ENCODE measurements at places on chromosomes 11 and 22.

- no peak for DNase-seq
Measured at GRCh38 chr11:69836401-69836800, 17.2 kb upstream of the FGF3 start.

- DNase-seq = no peak
Measured at GRCh38 chr11:48095779-48096470, 115.6 kb downstream of the PTPRJ start.

GRCh38 chr22:50498322-50498890, 9.1 kb downstream of the LMF2 start:
- peak; percentile 75 for DNase-seq

DNA sequence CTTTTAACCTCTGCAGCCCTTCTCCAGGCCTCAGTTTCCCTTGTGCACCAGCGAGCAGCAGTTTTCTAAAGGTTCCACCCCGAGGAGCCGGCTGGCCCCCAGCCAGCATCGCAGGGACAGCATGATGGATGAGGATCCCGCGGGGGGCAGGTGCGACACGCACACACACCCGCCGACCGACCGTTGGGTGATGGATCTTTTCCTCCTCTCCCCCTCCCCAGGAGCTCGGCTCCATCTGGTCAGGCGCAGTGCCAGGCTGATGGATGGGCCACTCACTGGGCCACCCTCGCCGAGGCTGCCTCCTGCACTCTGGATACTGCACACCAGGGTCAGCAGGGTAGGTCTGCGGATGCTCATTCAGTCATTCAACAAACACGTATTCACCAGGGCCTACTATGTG, 12.8 kb upstream of the CABP7 start:
- DNase-seq = no peak

DNA sequence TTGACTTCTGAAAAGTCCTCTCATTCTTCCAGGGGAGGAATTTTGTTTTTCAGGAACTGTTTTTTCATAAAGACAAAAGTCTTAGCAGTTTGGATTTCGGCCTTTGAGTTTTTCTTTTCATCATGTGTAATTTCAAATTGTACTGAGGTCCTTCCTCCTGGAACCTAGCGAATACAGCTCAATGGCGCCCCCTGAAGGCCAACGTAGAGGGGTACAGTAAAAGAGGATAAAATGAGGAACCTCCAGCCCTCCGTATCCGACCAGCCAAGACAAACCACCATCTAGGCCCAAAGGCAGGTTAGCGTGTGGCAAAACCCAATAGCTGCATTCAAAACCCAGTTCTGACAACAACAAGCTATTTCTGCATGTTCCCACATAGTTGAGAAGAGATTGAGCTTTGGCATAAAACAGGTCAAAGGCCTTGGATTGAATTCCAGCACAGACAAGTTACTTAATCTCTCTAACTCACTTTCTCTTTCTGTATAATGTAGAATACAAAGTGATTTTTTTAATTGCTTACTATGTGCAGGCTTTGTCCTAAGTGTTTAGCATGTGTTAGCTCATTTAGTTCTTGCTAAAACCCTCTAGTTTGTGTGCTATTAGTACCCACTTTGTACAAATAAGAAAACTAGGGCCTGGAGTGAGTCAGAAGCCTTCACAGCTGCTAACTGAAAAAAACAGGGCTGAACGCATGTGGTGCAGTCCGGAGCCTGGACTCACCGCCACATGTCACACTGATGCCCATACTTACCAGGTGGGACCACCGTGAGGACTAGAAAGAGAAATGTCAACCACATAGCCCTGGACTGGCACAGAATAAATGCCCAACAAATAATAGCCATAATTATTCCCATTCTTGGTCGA, 43.2 kb upstream of the ETS1 start:
- peak; percentile 90 for DNase-seq

DNA sequence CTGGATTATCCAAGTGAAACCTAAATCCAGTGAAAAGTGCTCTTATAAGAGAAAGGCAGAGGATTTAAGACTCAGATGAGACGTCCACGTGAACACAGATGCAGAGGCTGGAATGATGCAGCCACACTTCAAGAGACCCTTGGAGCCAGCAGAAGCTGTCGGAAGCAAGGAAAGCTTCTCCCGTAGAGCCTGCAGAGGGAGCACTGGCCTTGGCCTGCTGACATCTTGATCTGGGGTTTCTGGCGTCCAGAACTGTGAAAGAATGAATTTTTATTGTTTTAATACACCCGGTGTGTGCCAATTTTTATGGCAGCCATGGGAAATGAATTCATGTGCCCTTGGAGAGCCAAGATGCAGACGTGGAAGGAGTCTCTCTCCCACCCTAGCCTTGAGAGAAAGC, 407.0 kb upstream of the B3GAT1 start:
- DNase-seq = no peak

DNA sequence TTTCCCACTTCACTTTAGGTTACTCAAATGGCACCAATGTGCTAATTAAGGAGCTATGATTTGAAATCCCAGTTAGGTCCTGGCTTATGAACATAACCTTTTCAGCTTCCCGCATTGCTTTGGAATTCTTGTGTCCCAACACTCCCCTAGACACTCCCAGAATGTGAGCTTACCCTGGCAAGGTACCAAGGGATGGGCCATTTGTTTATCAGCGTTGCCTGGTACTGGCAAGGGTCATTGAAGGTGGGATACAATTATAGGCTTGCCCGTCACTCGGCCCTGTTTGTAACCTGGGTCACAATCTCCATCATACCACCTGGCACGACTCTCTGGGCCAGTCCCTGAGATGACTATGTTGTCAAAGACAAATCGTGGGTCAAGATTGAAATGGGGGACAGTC, 5.4 kb downstream of the CSRP3 start:
- no peak for DNase-seq

- no peak for DNase-seq
Measured at GRCh38 chr11:83736684-83737083, 450.5 kb upstream of the CCDC90B start.

GRCh38 chr22:19118329-19118880, 3.8 kb downstream of the DGCR2 start:
- no peak for DNase-seq

DNA sequence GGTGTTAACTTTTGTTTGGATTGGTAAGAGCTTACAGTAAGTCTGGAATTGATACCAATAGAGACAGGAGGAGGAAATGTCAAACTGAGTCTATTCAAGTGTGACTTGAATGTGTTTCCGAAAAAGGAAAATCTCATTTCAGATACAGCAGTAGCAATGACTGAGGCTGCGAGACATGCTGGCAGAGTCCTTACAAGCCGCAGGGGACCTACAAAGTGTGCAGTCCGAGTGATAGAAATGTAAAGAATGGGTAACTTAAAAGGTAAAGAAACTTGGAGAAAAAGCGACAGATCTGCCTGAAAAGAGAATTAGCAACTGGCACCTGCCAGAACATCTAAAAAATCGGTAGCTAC, 444 bp downstream of the CWF19L2 start:
- DNase-seq = no peak

GRCh38 chr11:14309425-14310192, 49.4 kb downstream of the RRAS2 start:
- DNase-seq = no peak

- peak; percentile 67 for DNase-seq
Measured at GRCh38 chr11:84564180-84564866, 1062.8 kb downstream of the DLG2 start.

GRCh38 chr11:6269994-6270393, 10.4 kb downstream of the CCKBR start:
- DNase-seq = peak; percentile 46

- DNase-seq = no peak
Measured at GRCh38 chr11:30527566-30527965, 58.6 kb downstream of the MPPED2 start.

DNA sequence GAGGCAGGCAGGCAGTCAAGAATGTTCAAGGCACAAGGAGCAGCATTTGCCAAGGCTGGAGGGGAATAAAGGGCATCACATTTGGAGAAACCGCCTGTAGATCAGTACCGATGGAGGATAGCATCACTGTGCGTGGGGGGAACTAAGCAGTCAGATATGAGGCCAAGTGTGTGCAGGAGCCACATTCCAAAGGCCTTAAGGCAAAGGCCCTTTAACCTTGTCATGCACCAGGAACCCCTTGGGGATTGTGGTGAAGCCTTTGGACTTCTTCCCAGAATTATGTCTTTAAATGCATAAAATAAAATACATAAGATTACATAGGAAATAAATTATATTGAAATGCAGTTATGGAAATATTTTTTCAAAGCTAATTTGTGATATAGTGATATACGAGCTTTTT, 532.1 kb downstream of the BUD13 start:
- DNase-seq = no peak

- DNase-seq = no peak
Measured at GRCh38 chr11:82174610-82175009, 559.1 kb downstream of the FAM181B start.

GRCh38 chr22:40414838-40415505, 44.6 kb downstream of the SGSM3 start:
- DNase-seq = no peak

- DNase-seq = no peak
Measured at GRCh38 chr11:494761-495536, 12.1 kb downstream of the RNH1 start.

DNA sequence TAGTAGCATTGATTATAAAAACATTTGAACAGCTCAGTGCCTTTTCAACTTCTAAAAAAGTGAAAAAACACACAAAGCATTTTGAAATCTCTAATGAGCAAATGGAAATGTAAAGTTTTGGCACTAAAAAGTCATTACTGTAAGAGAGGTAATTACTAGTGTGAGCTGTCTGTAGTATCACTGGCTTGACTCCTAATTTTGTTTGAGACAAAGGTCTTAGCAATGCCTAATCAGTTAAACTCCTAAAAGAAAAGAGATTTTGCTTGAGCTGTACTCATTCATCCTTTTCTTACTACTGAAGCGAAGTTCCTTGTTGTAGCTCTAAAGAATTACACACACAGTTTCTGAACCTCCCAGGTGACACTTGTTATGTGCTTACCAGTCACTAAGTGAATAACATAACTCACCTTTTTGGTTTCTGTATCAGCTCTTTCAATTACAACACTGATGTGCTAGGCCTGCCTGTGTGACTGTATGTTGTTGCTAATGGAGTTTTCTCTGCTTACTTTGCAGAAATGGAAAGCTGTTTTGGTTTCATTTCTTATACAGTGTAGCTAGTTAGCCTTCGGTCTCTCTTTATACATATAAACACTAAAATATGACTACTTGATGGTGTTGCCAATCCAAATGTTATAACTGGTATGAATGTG, 924.4 kb upstream of the TENM4 start:
- no peak for DNase-seq
